ENCODE measurements at places on chromosomes 2 and 18.

DNA sequence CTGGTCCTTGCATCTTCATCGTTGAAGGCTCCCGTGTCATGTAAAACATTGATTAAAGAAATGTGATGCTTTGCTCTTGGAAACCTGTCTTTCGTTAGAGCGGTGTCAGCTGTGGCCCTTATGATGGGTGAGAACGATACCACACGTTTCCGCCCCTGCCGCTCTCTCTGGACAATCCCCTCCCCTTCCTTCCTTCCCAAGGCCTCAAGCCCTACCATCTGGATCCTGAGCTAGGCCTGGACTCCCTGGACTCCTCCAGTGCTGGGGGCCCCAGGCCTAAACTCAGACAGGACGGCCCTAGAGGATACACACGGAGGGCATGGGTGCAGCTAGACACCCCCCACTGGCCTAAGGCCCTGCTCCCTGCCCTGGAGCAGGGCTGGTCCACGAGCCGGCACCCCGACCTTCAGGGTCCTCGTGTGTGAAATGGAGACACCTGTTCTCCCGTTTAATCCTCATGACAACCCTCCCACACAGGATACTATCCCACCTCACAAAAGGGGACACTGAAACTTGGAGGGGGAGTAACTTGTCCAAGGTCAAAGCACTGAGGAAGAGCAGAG, 13.2 kb downstream of the BIN1 start:
- DNase-seq: no peak

- DNase-seq: no peak
Observed at GRCh38 chr2:216477283-216478035, 21.2 kb upstream of the RPL37A start.

DNA sequence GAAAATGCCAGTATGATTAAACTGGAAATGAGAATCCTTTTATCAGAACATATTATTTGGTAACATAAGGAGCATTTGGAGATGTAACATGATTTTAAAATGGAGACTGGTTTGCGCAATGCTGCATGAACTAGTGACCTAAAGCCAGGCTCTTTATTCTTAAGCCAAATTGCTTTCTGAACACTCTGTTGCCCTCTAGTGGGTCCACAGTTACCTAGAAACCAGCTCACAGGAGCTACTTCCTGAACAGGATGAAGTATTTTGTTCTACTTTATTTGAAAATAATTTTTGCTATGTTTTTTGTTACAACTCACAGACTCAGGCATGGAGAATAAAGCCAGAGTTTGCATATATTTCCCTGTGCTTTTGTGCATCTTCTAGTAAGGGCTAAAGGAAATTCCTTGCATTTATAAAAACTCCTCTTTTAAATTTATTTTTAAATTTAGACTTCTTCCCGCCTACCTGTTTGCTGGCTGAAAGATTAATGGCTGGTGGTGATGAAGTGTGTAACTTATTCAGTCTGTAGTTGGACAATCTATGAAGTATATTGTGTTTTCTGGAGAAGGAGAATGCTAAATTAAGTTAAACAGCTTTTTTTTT, 146.7 kb downstream of the PARD3B start:
- peak; percentile 67 for DNase-seq

DNA sequence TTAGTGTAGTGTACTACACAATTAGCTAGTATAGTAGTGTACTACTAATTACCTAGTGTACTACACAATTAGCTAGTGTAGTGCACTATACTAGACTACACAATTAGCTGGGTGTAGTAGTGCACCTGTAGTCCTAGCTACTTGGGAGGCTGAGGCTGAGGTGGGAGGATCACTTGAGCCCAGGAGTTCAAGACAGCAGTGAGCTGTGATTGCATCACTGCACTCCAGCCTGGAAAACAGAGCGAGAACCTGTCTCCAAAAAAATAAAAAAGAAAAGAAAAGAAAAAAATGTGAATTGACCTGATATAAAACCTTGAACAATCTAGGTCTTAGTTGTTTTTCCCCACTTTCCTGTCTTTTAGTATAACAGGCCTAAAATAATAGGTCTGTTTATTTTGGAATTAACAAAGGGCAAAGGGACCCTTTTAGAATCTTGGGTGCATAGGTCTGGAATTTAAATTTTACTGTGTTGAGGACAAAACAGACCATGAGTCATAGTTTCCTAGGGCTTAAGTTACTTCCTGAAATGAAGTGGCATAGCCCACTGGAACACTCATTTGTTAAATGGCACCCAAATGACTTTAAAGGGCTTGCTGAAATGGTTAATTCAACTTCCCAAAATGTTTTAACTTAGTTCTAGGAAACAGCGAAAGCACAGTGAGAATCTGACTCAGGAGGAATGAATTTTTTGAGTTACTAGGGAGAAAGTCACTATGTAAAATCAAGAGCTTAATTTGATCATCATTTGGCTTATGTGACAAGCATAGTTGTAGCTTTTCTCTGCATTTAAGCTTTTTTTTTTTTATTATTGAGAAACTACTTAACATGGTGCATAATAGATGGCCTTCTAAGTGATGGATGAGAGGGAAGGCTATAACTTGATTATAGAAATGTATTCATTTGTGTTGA, 50.7 kb upstream of the ARL5A start:
- DNase-seq: no peak

DNA sequence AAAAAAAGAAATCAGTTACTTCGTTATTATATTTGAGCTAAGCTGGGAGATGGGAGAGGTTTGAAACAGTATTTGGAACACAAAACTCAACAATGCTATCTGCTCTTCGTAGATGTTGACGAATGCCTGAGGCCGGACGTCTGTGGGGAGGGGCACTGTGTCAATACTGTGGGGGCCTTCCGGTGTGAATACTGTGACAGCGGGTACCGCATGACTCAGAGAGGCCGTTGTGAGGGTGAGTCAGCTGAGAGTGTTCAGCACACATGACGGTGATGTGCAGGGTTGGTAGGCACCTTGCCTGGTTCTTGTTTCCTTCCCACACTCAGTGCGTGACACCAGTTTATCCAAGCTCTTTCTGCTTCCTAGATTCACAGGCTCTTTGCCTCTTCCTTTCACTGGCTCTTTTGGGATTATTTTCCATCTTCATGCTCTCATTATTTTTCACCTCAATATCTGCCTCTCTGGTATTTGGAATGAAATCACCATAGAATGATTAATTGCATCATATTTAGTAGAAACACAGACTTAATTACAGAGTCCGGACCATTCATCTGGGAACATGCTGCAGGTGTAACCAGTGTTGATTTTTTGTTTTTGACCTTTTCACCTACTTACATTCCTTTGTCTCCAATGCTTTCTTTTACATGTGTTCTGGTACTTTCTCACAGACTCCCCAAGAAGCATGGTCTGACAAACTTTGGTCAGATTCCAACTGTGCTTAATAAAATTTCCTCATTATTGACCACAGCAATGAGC, 200.6 kb upstream of the RASGRP3 start:
- no peak for DNase-seq

GRCh38 chr18:63366213-63367052, 573 bp downstream of the KDSR start:
- DNase-seq: peak; percentile 17

GRCh38 chr18:39326772-39327171, 1761.2 kb upstream of the CELF4 start:
- no peak for DNase-seq

DNA sequence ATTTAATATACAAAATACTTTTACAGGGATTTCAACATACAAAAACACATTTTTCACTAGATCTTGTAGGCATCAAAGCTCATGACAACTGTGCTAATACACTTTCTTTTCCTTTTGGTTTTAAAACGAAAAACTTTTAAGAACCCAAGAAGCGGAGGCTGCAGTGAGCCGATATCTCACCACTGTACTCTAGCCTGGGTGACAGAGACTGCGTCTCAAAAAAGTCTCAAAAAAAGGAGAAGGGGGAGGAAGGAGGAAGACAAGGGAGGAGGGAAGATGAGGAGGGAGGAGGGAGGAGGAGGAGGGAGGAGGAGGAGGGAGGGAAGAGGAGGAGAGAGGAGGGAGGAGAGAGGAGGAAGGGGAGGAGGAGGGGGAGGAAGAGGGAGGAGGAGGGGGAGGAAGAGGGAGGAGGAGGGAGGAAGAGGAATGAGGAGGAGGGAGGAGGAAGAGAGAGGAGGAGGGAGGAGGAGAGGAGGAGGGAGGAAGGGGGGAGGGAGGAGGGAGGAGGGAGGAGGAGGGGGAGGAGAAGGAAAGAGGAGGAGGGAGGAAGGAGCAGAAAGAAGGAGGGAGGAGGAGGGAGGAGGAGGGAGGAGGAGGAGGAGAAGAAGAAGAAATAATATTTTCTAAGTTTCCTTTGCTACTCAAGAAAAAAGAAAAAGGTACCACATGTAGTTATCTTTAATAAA, 13.8 kb downstream of the ROCK2 start:
- DNase-seq: no peak

- no peak for DNase-seq
Observed at GRCh38 chr2:194182888-194183287, 1474.1 kb upstream of the SLC39A10 start.

GRCh38 chr2:2877427-2877826, 500.2 kb downstream of the EIPR1 start:
- DNase-seq: no peak

DNA sequence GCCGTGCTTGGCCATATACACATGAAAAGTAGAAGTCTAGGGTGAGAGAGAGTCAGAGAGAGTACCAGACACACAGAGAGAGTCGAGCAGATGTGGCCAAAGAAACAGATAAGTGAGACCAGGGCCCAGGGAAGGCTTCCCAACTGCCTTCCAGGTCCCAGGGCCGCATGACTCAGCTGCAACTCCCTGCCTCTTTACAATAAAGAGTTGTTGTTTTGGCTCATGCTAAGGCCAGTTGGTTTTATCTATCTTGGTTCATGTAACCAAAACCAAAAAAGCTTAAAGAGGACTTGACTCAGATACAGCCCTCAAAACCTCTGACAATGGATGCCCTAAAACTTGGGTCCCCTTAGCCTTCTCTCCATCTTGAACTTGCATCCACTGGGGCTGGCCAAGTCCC, 36.9 kb downstream of the REEP1 start:
- no peak for DNase-seq

- DNase-seq: no peak
Observed at GRCh38 chr2:161955211-161955610, 118.8 kb downstream of the DPP4 start.

- no peak for DNase-seq
Observed at GRCh38 chr2:143891879-143892308, 628.0 kb downstream of the ZEB2 start.

DNA sequence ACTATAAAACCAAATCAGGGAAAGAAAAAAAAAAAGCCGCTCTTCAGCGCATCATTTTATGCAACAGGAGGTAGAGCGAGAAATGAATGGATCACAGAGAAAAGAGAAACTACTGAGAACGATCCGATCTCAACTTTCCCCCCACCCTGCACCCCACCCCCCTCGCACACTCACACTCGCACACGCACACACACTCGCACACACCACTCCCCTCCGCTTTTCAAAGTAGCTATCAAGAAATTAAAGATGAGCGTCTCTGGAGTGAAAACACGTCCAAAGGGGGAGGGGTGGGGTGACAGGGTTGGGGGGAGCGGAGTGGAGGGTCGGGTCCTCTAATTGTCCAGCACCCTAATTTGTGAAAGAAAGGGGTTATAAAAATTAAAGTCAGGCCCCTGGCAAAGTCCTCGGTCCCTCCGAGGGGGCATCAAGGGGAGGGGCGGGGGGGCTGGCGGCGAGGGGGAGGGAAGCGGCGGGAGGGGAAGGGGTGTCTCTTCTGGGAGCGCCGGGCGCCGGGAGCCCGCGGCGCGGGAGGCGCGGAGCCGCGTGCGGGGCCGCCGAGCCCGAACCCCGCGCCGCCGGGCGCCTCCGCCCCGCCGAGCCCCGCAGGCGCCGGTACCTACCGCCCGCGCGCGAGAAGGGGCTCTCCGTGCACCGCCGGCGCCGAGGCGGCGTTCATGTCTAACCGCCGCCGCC, 428 bp downstream of the TCF4 start:
- no peak for DNase-seq

- no peak for DNase-seq
Observed at GRCh38 chr2:84388133-84388532, 70.9 kb downstream of the SUCLG1 start.

DNA sequence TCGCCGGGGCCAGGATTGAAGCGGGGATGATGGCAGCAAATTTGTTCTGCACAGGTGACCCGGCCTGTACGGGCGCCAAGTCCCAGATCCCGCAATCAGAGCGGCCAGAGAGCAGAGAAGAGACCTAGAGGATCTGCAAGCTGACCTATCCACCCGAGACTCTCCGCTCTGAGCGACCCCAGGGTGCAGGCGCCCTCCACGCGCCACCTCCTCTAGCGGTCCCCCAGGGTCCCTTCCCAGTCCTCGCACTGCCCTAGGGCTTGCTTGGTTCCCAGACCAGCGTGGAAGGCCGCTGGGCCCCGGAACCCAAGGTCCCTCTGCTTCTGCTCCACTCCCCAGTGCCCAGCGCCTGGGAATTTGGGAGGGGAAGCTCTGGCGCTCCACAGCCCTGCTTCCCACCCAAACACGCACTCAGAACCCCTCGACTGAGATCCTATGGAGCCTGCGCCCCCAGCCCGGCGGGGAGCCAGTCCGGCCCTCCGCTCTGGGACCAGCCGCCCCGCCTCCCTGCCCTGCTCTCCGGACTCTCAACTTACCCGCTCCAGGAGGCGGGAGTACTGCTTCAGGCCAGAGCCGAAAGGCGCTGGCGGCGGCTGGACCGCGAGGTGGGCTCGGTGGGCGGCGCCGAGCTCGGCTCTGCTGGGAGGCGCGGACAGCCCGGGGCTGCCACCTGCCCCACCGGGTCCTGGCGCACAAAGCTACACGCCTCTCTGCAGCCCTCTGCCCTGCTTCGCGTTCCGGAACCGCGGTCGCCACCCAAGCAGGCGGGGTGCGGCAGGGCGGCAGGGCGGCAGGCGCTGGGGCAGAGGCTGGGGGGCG, 3.0 kb upstream of the SIX3 start:
- DNase-seq: no peak

DNA sequence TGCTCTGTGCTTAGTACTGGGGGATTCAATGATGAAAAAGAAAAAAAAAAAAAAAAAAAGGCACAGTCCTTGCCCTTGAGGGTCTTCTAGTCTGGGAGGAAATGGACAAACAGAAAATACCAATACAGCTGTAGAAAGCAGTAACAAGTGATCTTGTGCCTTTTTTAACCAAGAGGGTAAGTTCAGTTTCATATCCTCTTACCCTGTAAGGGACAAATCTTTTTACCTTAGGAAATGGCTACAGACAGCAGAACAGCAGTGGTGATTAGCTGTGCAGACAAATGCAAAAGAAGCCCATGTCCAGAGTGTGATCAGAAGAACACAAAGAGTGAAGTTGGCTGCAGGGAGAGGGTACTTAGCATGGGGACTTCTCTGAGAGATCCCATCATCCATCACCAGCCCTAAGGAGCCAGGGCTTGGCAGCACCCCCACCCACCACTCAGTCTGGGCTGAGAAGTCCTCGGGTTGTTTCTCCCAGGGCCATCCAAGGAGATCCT, 102.9 kb downstream of the ALPK2 start:
- no peak for DNase-seq

GRCh38 chr2:70647873-70648481, 94.4 kb upstream of the TGFA start:
- no peak for DNase-seq

Data from LNCaP clone FGC (cell line).